Esophagus squamous epithelium (tissue), 5 donors: ENCODE measurements at places on chromosomes 2 and 18. TPM values are rescaled to one million over a fixed set of nuclear protein-coding genes. Genes with fewer than 3 reads are reported as not detected.

DSG2 gene
- 18.8 TPM for total RNA-seq

MEP1B gene
- total RNA-seq = not detected

IL18RAP gene
- total RNA-seq = 4.3 TPM

RAB6C gene
- not detected for total RNA-seq
